ENCODE measurements at places on chromosomes 5 and 9.

DNA sequence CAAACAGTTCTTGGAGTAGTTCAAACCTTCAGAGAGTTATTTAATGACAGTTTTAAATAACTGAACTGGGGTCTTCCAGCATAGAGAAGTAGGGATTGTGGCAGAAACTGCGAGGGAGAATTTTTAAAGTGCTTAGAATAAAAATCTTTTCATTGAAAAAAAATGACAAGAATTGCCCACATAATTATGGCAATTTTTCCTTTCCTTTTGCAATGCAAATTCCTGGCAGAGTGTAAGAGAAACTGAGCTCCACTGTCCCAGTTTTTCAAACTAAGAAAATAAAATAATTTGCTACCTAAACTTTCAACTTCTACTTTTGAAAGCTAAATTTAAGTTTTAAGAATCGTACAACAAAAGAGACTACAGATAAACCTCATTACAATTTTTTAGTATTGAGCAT is 2.3 kb upstream of the PTGER4 start:
- DNase-seq: no peak

GRCh38 chr5:87754009-87754757 is 341.5 kb upstream of the CCNH start:
- DNase-seq: no peak

DNA sequence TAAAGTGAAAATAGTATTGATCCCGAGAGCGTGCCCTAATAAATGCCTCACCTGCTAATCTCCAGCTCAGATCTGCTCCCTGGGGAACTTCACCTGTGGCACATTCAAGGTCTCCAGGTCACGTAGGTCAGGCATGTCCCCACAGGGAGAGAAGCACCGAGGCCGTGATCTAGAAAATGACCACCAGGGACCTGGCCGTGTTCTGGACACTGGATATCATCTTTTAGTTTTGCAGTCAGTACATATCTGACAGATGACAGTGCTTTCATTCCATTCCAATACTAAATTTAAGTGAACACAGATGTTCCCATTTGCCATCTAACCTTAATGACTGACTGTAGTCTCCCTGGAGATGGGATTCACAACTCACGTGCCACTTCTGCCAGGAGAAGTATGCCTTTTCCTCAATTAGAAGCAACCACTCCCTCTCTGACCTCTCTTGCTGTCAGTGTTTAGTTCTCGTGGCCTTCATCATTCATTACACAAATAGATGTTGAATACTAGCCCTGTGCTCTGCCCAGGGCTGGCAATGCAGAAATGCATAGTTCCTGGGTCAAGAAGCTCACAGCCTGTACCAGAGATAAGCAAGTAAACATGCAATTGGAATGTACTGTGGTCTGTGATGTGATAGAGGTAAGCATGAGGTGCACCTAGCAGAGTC is 276.5 kb downstream of the NTRK2 start:
- DNase-seq: no peak

GRCh38 chr5:34675857-34676256 is 19.7 kb downstream of the RAI14 start:
- DNase-seq: no peak
